ENCODE measurements at places on chromosomes 5 and 9.

DNA sequence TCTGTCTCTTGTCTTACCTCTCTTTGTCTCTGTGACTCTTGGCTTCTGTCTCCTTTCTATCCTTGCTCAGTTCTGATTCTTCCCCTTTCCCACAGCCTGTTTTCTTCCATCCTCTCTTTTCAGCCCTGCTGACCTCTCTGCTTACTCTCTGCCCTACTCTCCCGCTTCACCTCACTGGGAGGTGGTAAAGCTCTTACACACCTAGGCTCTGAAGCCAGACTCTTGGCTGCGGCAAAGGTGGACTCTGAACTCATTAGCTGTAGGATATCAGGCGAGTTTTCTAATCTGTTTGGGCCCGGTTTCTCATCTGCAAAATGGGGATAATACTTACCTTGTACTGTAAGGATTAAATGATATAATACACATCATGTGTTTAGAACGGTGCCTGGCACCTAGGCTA, 11.1 kb downstream of the PCDH1 start:
- DNase-seq: no peak

DNA sequence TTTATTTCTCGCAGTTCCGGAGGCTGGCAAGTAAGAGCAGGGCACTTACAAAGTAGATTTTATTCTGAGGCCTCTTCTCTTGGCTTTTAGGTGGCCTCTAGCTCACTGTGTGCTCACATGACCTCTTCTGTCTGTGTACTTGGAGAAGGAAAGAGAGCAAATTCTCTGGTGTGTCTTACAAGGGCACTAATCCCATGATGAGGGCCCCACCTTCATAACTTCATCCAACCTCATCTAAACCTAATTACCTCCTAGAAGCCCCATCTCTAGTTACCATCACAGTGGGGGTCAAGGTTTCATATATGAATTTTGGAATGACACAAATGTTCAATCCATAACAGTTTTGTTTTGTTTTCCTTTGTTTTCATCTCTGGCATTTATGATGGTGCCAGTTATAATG, 376.1 kb downstream of the ADGRV1 start:
- no peak for DNase-seq

GRCh38 chr9:134422301-134423090, 96.2 kb downstream of the RXRA start:
- no peak for DNase-seq

- DNase-seq: no peak
Observed at GRCh38 chr5:105940181-105940580, 1730.6 kb downstream of the EFNA5 start.

DNA sequence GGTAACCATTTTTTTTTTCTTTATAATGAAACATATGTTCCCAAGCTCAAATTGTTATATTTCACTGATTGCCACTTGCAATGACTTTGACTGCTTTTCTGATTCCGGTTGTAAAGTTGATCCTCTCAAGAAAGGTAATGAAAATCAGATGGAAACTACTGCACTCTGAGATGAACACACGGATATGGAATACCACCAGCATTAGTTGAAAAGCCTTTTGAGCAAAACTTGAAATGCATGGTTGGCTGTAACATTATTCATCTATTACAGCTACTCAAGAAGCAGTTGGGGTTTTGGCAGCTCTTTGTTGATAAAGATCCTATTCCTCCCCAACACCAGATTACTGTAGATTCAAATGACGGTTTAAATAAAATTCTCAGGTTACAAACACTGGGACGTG, 591.6 kb upstream of the DMAC1 start:
- DNase-seq: no peak

GRCh38 chr9:94888775-94889174, 162.3 kb downstream of the AOPEP start:
- DNase-seq: no peak

DNA sequence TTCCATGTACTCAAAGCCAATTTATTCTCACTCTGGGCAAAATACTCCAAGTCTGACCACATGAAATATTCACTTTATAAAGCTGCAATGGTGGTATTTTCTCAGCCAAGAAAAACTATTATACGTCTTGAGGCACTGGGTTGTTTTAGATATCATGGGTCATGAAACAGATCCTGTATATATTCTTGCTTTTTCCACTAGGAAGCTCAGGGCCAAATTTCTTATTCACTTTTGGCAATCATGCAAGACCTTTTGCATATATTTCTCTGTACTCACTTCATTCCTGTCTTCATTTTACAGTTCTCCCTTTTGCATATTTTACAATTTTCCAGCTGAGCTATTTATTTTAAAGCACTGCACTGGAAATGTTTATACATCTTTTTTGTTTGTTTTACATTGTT, 49.8 kb downstream of the GABBR2 start:
- DNase-seq: no peak

GRCh38 chr9:82024908-82025307, 36.3 kb downstream of the SPATA31D1 start:
- no peak for DNase-seq

GRCh38 chr5:107275333-107275732, 395.4 kb downstream of the EFNA5 start:
- no peak for DNase-seq

DNA sequence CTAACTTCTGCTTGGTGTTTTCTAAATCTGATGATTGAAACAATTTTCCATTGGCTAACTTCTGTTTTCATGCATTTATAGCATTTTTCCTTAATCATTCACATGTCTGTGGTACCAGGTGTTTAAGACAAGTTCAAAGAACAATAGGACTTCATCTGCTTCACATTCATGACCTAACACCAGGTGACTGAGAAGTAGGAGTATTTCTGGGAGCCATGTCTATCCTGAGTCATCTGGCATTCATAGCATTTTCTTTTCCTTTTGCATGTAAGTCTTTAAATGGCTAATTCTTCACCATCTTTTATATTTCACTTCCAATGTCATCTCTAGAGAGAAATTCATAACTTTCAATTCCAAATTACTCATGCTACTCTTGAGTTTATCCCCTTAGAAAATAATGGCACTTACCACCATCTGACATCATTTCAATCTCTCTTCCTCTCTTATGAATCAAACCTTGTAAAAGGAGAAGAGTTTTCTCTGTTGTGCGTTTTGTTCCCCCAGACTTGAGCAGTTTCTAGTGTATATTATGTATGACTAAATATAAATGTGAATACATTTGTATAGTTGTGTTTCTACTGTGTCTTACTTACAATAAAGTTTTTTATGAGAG, 1196.1 kb upstream of the CDH9 start:
- DNase-seq: peak; percentile 35

DNA sequence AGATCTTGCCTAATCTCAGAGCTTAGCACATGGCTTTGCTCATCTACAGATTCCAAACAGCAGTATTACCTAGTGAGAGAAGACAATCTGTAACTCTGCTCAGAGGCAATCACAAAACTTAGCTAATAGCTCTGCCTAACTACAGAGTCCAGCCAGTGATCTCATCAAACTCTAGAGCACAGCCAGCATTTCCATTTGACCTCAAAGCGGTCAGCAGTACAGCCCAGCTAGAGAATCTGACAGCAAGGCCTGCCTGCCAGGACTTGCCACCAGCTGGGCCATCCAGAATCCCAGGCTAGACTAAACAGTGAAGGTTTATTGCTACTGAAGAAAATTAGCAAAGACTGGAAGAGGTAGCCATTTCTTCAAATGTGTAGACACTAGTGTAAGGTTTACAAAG, 217.9 kb upstream of the VLDLR start:
- DNase-seq: peak; percentile 81

DNA sequence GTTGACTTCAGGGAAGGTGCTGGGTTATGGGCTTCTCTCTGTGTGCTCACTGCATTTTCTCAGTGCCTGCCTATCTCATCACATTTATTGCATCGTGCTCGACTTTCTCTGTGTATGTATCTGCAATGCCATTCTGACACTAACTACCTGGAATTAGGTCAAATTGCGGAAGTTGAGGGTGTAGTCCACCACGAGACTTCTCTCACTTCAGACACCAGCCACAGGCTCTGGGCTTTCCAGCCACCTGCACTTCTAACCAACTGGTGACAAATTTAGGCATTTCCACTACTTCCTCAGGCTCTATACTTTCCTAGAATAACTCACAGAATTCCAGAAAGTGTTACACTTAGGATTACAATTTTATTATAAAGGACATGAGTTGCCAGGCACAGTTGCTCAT, 188.6 kb upstream of the ZNF608 start:
- peak; percentile 23 for DNase-seq

DNA sequence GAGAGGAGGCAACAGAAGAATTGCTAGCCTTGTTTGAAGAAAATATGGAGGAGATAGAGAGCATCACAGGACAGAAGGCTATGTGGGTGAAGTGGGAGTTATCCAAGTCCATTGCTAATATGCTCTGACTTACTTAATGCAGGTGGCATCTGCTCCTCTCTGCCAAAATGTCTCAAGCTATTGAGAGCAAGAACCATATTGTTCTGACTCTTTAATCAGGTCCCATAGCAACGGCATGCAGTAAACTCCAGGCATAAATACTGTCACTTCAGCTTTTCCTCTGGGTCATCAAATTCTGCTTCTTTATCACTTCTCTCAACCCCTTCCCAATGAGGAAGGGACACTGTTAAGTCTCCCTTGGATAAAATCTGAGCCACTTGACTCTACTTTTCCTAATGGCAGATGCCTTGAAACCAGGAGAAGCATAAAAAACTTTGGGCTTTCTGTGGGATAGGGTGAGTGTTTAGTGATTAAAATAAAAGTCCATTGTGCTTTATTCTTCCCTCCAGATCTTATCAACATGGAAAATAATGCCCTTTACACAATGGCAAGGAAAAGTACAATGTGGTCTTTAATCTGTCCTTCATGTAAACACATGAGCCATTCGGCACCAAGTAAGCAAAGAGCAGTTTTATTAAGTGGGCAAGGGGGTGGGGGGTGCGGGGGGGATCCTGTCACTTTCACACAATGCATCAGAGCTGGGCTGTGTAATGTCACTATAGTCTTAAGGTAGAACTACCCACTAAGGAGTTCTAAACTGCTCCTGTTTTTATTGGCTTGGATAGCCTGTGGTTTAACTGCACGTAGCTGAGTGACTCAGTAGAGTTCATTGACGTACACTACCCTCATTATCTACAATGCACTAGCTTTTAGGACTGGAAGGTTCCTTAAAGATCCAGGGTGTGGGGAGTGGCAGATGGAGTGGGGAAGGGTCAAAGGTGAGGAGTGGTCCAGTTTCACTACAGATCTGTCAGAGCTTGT, 71.0 kb upstream of the TARS1 start:
- DNase-seq: peak; percentile 92

DNA sequence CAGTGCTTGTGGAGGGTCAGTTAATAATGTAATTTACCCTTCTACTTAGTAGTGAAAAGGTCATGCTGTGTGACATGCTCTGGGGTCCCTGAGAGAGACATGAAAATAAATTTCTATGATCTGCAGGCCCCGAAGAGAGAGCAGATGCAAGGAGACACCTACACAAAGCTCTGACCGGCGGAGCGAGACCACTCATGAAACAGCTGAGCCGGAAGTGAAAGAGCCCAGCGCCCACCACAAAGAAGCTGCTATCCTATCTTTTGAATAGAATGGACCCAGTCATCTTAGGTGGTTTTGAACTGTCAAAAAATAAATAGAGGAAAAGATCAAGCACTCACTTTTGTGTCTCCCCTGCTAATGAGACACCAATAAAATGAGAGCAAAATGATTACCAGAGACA, 190.0 kb downstream of the MED10 start:
- DNase-seq: no peak

GRCh38 chr9:94675008-94675881, 35.9 kb upstream of the FBP1 start:
- no peak for DNase-seq

- DNase-seq: no peak
Observed at GRCh38 chr5:141077826-141078225, 16.6 kb upstream of the PCDHB2 start.

DNA sequence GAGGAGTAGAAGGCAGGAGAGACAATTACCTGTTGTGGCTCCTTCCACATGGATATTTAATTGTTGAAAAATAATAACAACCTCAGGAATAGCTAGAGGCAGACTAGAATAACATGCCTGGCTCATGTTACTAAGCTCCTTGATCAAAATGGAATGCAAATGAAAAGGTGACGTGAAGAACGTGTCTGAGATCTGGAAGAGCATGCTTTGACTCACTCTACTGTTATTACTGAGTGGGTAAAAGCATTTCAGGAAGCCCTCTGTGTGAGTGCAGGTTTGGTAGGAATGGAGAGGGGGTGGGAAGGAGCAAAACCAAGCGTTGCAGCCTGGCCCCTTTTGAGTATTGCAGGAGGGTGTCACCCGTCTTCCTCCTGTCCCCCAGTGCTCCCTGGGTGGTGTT, 84.8 kb downstream of the EQTN start:
- peak; percentile 57 for DNase-seq

GRCh38 chr9:90988318-90988717, 186.7 kb downstream of the SYK start:
- DNase-seq: peak; percentile 55

Data from mammary epithelial cell (primary cell).